Retina (tissue), 1 donor: ENCODE measurements at places on chromosomes 2 and 18.

DNA sequence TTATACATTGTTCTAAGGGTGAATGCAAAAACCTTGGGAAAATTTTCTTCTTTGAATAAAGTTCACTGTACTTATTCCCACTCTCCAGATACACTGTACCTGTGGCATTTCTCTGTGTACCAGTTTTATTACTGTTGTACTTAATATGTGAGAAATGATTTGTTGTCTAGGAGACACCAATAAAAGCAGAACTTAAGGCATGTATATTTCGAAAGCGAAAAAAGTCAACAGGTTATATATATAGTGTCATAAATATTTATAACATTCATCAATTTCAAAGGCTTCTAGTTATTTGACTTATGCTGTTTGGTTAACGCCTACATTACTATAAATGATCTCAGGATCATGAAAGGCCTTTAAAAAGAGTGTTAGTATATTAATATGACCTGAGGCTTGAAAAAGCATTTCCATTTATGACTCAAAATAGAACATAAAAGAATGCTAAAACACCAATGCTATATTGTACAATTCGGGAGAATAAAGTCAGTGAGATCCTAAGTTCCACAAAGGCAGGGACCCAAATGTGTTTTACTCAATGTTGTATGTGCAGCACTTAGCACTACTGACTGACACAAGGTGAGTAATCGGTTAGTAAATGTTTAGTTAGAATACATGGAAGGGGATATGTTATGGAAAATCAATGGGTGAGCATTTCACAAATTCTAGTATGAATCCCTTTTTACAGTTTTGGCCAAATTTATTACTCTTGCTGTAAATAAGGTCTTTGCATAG is 32.2 kb upstream of the HNRNPA3 start:
- DNase-seq, result no peak

GRCh38 chr2:73307720-73308119 is 14.4 kb upstream of the EGR4 start:
- no peak for DNase-seq

- no peak for DNase-seq
Observed at GRCh38 chr18:44093253-44093652, 587.4 kb upstream of the SETBP1 start.

GRCh38 chr2:135969655-135970387 is 15.6 kb downstream of the DARS1 start:
- DNase-seq, result no peak

DNA sequence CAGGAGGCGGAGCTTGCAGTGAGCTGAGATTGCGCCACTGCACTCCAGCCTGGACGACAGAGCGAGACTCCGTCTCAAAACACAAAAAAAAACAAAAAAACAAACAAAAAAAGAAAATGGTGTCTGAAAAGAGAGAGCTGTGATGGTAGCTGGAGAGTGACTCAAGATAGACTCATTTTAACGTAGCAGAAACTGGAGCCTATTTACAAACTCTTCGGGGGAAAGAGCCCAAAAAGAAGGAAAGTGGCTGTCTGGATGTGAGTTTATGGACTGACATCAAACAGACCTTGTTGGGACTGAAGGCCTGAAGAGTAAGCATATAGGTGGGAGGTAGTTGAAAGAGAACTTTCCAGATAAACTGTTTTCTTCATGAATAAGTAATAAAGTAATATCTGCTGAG is 51.8 kb downstream of the LIMS1 start:
- no peak for DNase-seq
